ENCODE measurements at places on chromosomes 3 and 15.
A peak's percentile ranks its signal among the peaks of the same experiment; 100 is the strongest.

- DNase-seq: no peak
Measured at GRCh38 chr15:70270752-70271111, 173.0 kb upstream of the TLE3 start.

- no peak for DNase-seq
Measured at GRCh38 chr3:59046839-59047238, 3.0 kb downstream of the CFAP20DC start.

- DNase-seq: peak; percentile 75
Measured at GRCh38 chr15:59372352-59373211, at the start of gene MYO1E. Gene MYO1E, minus strand, starts transcription at chr15:59372871. Its CDS starts 371 bp downstream, at chr15:59372500.

- DNase-seq: no peak
Measured at GRCh38 chr15:65903296-65904073, 34.2 kb downstream of the RAB11A start.

GRCh38 chr15:41309226-41309905, 23.0 kb downstream of the OIP5 start:
- no peak for DNase-seq

DNA sequence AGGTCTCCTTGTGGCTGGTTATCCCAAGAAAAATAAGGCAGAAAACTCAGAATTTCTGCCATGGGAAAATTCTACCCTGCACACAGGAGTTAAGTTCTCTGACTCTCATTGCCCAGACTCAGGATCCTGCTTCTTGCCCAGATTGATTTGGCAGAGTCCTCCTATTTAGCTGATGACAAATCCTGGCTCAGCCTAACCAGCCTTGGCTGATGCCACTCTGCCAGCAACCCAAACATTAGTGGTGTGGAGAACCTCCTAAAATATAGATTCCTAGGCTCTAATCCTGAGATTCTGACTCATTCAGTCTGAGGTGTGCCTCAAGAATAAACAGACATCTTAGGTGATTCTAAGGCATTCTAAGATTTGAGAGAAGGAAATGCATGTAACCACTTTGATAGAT, 60.5 kb upstream of the ACTC1 start:
- DNase-seq: no peak

DNA sequence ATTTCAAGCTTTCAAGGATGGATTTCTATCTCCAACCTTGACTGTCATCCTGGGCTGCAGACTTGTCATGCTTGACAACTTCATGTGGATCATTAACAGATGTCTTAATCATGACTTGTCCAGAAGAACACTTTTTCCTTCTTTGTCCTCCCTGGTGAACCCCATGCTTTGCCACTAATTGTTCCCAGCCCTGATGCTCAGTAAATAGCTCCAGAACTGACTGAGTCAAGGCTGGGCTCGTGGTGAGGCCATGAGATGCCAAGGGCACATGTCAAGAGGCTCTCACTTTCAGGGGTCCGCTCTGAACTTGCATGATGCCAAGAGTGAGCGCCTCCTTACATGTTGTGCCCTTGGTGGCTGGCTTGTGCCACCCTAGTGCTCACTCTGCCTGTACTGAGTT, 48.9 kb upstream of the KY start:
- no peak for DNase-seq

GRCh38 chr15:41930221-41930866, 36.5 kb upstream of the SPTBN5 start:
- peak; percentile 22 for DNase-seq

GRCh38 chr3:124999897-125000435, 55.8 kb downstream of the HEG1 start:
- no peak for DNase-seq

DNA sequence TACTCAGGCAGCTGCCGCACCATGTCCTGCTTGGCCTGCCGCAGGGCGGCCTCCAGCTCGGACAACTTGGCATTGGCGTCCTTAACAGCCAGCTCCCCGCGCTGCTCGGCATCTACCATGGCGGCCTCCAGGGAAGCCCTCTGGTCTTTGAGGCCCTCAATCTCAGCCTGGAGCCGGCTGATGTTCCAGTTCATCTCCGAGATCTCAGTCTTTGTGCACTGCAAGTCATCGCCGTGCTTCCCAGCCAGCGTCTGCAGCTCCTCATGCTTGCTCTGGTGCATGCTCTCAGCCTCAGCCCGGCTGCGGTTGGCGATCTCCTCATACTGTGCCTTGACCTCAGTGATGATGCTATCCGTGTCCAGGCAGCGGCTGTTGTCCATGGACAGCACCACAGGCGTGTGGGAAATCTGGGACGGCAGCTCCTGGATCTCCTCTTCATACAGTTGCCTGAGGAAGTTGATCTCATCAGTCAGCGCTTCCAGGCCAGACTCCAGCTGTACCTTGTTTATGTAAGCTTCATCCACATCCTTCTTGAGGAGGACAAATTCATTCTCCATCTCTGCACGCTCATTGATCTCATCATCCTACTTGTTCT, 15.5 kb upstream of the PSTPIP1 start:
- DNase-seq: no peak

- peak; percentile 83 for DNase-seq
Measured at GRCh38 chr3:114418724-114419543, 125.1 kb downstream of the TIGIT start.

DNA sequence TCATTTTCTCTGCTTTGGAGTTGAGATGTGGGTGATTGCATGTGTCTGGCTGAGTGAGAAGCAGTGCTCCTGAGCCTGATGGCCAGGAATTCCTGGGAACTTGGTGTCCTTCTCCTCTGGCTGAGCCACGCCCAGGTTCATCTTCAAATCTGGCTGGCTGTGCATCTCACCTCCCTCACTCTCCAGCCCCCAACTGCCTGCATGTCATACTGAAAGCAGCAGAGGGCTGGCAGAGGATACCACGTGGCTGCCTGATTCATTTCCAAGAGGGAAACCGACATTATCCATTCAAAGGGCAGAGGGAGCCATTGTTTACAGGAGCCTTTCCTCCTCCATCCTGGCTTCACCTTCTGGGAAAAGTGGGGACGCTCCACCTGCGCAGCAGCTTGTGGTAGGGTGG, 57.4 kb downstream of the ABHD5 start:
- DNase-seq: no peak

All from hematopoietic multipotent progenitor cell treated with erythropoietin and hydrocortisone succinate and interleukin-3 and kit ligand, for 6 days (in vitro differentiated cells).